GM12878 (cell line): ENCODE measurements at places on chromosomes 16 and 17. TPM values are rescaled to one million over a fixed set of nuclear protein-coding genes. Genes with fewer than 3 reads are reported as not detected.

CDT1 gene
- 87.6 and 90.0 TPM in 2 replicates for total RNA-seq

HS3ST3A1 gene
- total RNA-seq: 0.21 TPM in 1 of 2 replicates, not detected in the other

CACNA1H gene
- total RNA-seq: 0.19 and 0.54 TPM in 2 replicates

DNA sequence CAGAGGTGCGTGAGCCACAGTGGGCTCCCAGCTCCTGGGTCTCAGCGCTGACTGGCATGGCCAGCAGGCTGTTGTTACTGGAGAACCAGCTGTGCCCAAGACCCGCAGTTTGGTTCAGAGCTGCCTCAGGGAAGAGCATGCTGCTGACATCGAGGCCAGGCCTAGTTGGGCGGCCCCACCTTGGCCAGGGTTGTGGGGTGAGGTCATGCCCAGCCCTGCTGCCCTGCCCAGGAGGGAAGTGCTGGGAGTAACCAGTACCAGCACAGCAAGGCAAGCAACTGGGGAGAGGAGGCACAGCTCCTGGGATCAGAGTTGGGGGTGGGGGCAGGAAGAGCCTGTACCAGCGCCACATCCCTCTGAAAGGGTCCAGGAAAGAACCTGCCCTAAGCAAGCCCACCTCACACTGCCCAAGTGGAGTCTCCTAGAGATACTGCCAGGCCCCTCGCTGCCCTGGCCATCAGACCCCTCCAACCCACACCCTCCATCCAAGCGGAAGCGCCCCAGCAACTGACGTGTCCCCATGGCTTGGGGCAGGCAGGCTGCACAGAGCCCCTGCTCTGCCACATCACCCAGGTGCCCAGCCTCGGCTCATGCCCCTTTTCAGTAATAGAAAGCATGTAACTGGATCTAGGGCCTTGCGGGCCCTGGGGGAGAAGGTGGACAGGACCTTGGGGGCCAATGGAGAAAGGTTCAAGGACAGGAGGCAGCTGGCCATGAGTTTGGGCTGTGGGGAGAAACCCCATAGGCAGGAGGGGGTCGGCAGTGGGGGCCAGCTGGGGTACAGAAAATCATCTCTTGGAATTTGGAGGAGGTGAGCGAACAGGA is 990 bp downstream of the DOK4 start:
- no peak for DNase-seq

DNA sequence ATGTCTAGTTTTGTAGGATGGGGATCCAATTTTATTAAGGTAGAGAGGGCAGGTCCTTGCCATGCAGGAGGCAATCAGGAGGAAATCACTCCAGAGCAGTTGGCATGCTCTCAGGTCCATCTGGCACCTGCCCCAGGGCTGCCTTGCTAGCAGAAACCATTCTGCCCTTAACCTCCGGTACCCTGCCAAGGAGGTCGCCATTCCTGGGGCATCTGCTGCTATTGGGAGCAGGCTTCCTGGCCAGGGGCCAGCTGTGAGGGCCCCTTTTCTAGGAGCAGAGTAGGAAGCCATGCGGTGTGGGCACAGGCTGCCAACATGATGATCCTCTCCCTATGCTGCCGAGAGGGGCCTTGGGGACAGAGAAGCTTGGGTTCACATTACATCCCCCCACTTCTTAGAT is 47.6 kb upstream of the MGAT5B start:
- DNase-seq: no peak

DNA sequence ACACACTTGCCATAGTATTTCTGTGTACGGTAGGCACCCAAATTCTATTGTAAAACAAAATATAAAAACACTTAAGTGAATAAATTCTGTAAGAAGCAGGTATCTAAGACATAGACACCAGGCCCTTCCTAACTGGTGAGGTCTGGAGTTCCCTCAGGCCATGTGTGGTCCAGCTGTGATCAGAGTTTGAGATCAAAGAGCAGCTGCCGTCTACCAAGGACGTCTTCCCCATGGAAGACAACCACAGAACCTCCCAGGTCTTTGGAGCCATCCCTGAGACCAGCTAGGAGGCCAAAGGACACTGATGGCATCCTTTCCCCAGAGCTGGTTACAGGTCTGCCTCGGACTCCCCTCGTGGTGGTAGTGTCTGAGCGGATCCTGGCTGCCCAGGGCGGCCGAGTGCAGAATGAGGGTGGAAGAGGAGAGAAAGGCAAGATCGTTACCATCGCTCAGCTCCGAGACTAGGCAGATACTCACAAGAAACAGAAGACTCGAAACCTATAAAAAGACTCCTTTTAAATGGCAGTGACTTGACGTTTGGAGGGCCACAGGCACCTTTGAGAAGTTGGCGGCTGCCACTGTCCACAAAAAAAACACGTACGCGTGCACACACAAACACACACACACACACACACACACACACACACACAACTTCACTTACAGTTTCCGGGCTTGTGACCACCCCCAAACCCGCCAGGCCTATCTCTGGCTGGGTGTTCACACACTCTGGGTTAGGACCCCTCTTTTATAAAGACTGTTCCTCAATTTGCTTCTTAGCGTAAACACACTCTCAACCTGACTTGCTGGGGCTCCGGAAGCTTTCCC is 7.5 kb downstream of the TIMP2 start:
- no peak for DNase-seq

DNA sequence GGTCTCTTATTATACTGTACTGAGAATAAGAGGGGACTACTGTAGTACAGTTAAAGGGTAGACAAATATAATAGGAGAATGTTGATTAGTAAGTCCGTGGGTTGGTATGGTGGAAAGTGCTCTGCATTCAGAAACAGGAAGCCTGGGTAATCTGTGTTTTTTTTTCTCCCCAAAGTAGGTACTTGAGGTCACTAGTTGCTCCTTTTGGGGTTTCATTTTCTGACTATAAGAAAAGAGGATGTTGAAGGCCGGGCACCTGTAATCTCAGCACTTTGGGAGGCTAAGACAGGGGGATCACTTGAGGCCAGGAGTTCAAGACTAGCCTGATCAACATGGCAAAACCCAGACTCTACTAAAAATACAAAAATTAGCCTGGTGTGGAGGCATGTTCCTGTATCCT is 42.0 kb upstream of the MMD start:
- DNase-seq: peak; percentile 66

DNA sequence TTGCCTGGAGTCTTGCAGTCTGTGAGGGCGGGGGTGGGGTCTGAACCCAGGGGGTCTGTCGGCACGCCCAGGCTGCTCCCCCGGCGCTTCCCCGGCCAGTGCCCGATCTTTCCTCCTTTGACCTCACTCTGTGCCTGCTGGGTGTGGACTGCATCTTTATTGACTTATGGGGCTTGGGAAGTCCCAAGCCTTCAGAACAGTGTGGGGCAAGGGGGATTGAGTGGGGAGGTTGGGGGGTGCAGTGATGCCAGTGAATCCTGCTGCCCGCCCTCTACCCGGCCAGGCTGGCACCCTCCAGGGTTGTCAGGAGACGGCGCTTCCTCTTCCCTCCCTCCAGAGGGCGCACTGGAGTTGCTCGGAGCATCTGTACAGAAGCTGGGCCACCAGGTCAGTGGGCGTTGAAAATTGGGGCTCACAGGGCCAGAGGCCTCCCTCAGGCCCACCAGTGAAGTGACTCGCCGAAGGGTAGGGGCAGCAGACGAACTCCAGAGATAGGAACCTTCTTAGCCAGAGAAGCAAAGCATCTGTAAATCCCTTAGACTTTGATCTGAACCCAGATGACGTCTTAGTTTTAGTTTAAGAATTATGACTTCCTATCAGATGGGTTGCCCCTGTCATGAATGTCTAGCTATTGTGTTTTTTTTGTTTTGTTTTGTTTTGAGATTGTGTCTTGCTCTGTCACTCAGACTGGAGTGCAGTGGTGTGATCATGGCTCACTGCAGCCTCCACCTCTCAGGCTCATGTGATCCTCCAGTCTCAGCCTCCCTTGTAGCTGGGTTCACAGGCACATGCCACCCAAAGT is 184.8 kb upstream of the CIBAR2 start:
- no peak for DNase-seq

GRCh38 chr16:56990407-56991286 is 1.3 kb downstream of the NLRC5 start:
- no peak for DNase-seq
